Globus pallidus (tissue), 1 donor: ENCODE measurements at places on chromosomes 7 and 10.

DNA sequence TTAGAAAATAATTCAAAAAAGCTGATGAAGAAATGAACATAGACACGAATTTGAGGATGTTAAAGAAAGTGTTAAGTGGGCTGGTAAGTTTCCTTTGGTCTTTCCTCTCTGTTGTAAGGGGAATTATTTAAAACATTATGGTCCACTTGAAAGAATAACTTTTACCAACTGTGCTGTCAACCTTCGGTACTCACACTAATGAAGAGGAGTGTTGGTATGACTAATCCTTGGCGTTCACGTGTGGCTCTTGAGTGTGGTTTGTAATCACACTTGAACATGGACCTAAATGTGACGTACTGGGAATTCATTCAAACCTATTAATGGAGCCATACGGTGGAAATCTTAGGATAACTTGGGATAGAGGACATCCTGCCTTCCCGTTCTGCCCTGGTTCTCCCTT is 41.3 kb downstream of the TBXAS1 start:
- DNase-seq, result no peak

GRCh38 chr10:114719311-114719710 is 61.2 kb upstream of the ABLIM1 start:
- DNase-seq, result no peak

GRCh38 chr10:52652431-52653262 is 119.9 kb downstream of the MBL2 start:
- DNase-seq, result peak; percentile 90

- DNase-seq, result no peak
Observed at GRCh38 chr7:149423449-149424110, 37.3 kb downstream of the ZNF777 start.

DNA sequence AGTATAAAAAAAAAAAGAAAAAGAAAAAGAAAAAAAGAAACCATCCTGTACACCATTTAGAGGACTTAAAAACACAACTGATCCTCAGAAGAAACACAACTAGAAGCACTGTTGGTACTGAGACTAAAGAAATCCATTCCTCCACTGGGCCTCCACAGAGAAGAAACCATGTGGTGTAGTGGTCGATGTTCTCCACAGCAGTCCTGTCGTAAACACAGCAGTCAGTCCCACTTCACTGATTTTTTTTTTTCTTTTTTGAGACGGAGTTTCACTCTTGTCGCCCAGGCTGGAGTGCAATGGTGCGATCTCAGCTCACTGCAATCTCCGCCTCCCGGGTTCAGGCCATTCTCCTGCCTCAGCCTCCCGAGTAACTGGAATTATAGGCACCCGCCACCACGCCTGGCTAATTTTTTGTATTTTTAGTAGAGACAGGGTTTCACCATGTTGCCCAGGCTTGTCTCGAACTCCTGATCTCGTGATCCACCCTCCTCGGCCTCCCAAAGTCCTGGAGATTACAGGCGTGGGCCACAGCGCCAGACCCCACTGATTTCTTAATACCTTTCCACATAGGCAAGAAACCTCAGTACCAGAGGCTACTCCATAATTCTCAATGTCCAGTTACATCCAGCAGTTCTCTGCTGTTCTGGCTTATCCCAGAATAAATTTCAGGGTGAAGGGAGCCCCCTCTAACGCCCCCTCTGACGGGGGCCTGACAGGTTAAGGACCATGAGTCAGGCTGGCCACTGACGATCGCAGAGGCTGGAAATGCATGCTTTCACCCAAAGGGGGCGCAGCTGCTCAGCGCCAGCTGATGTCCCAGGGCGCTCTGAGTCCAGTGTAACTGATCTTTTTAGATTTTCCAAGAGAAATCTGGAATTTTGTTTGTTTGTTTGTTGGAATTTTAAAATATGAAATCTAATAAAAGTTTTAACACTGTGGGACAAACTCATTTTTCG is 24.8 kb upstream of the FFAR4 start:
- no peak for DNase-seq

- DNase-seq, result no peak
Observed at GRCh38 chr7:117143580-117143979, 179.3 kb downstream of the WNT2 start.

- no peak for DNase-seq
Observed at GRCh38 chr7:102152672-102153598, 133.7 kb upstream of the SH2B2 start.

DNA sequence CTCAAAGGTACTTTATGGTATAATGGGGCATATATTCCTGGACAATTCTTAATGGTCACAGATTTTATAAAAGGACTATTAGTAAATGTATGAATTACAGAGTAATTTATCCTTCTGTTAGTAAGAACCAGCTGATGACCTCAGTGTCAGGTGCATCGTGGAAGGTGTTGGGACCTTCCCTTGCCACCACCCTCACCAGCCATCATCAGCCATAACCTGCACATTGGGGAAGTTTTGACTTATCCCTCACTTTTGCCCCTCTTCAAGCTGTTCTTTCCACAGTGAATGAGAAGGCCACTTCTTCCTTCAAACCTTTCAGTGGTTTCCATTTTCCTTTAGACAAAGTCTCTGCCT is 52.2 kb downstream of the FIGNL1 start:
- no peak for DNase-seq

DNA sequence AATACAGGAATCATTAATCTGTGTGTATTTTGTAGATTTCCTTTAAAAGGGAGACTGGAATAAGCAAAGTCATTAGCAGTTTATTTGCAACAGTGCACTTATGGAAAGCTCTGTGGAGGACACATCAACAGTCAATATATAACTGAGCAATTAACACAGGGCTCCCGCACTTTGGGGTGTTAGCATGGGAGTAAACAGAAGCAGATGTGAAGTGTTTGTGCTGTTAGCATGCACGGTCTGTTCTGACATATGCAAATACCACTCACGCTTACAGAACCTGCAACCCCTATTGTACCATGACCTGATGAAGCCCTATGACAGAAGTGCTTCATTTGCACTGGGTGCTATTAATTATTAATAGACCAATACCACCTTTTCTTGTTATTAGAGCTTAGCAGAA is 118.9 kb downstream of the PPP1R3A start:
- no peak for DNase-seq

DNA sequence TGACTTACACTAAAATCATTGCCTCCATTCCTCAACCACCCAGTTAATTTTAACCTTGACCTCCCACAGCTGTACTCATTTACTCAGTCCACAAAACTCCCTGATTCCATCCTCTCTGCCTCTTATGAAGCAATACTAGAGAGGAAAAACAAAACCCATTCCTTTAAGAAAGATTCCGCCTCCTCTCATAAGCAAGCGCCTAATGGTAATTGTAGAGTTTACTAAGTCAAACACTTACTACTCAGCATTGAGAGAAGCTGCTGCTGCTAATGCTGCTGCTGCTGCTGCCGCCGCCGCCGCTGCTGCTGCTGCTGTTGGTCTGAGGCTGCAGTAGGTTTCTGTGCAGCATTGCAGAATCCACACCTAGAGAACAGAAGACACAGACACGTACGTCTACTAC is 2.1 kb upstream of the ADD3 start:
- peak; percentile 79 for DNase-seq

- no peak for DNase-seq
Observed at GRCh38 chr10:89515031-89515841, 20.2 kb downstream of the SLC16A12 start.

- DNase-seq, result no peak
Observed at GRCh38 chr10:127962205-127962604, 55.3 kb downstream of the PTPRE start.

DNA sequence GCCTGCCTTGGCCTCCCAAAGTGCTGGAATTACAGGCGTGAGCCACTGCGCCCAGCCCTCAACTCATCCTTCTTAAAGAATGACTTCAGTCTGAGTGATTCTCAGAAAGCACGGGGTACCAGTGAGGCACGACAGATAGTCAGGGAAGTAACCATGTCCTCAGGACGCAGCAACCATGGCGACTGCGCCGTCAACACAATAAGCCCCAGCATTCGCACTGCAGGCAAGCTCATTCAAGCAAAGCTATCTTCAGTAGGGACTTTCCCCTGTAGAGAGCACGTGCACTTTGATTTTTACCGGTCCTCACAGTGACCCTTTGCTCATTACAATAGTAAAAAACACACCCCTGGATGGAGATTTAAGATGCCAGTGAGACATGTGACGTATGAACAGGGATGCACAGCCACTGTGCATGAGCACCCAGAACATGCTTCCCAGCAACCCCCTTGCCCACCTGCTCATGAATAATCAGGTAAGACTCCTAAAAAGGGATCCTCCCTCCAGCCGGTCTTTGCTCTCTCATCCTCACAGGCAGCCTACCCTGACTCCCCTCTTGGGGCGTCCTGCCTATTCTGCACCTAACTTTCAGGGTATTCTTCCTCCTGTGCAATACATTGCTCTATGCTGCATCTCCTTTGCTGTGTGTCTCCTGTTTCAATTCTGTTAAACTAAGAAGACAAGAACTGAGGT is 9.1 kb downstream of the WDR86 start:
- no peak for DNase-seq

DNA sequence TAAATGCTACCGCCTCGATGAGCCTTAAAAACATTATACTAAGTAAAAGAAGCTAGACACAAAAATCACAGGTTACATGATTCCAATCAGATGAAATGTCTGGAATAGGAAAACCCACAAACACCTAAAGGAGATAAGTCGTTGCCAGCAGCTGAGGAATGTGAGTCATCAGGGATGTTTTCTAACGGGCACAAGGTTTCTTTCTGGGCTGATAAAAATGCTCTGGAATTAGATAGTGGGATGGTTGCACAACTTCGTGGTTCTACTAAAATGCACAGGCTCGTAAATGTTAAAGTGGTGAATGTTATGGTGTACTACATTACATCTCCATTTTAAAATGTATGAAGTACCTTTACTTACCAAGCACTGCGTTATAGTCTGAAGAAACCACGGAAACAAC is 9.7 kb downstream of the ABLIM1 start:
- no peak for DNase-seq

DNA sequence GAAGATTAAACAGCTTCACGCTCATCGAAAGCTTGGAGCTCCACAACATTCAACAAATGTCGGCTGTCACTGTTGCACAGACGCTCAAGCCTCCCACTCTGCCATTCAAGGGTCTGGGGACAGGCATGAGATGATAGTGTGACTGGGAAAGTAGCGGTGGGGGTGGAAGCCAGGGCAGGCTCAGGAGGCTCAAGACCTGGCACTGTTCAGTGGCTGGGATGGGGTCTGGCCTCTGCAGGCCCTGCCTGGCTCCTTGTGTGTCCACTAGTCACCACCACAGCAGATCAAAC is 13.5 kb upstream of the GTPBP4 start:
- DNase-seq, result no peak

- no peak for DNase-seq
Observed at GRCh38 chr10:86793696-86794095, 37.3 kb downstream of the BMPR1A start.

GRCh38 chr10:97648562-97649404 is 8.3 kb downstream of the PI4K2A start:
- peak; percentile 36 for DNase-seq

GRCh38 chr10:18185621-18186020 is 45.4 kb downstream of the CACNB2 start:
- no peak for DNase-seq

GRCh38 chr7:32569388-32570289 is 74.3 kb downstream of the AVL9 start:
- DNase-seq, result no peak

DNA sequence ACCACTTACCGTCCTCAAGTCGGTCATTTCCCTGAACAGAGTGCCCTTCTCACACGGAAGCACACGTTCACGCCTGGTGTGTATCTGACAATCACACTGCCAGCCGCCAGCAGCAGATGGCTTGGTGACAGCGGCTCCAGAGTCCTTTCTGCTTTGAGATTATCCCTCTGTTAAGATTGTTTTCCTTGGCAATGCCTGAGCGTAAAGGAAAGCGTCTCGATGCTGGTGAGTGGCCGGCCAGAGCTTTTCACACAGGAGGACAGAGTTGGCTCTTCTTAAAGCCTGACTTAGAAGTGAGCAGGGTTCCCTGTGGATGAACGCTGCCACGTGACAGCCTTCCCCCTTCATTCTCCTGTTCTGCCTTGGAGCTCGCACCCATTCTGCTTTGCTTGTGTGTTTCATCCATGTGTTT is 22.1 kb upstream of the PRKAR1B start:
- no peak for DNase-seq

DNA sequence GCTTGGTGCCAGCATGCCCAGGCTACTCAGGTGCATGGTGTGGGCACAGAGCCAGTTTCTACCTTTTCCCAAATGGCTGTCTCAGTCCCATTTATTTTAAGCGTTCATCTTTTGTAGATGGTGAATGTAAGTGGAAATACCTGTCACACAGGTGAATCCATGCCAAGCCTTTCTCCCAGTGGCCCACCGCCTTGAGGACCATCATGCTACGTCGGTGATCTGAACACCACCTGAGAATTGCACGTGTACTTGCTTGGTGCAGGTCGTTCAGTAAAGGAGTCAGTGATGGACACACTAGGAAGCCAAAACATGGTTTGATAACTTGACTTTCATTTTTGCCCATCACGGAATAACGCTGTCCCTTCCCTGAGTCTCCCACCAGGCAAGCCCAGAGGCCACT is 666.7 kb upstream of the FOXK1 start:
- DNase-seq, result no peak

- DNase-seq, result no peak
Observed at GRCh38 chr10:125991392-125991791, 95.0 kb downstream of the FANK1 start.

DNA sequence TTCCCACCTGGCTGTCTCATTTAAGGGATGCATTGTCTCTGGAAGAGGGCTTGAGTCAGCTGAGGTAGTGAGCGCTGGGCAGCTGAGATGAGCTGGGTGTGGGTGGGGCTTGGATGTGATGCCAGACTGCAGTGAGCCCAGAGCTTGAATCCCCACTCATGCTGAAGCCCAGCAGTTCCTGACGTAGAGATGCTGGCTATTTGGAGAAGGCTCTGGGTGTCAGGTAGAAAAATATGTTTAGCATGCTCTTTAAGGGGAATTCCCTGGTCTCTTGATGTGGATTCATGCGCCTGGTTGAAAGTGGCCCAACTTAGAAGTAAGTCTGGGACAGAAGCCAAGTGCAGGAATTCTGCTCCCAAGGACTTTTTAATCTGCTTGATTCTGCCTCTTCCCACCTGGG is 241.5 kb upstream of the IGFBP3 start:
- no peak for DNase-seq
